Stimulated activated CD8-positive, alpha-beta memory T cell treated with anti-CD3 and anti-CD28 coated beads, Interleukin-4, amount 100 ng/mL, for 48 hours (primary cell): ENCODE measurements at places on chromosomes 13 and 19.

- DNase-seq: peak; percentile 46
These were observed 427 bp downstream of the ZNF160 start for GRCh38 chr19:53102756-53103233.

GRCh38 chr13:112696001-112696868, 6.4 kb downstream of the ATP11A start:
- no peak for DNase-seq

DNA sequence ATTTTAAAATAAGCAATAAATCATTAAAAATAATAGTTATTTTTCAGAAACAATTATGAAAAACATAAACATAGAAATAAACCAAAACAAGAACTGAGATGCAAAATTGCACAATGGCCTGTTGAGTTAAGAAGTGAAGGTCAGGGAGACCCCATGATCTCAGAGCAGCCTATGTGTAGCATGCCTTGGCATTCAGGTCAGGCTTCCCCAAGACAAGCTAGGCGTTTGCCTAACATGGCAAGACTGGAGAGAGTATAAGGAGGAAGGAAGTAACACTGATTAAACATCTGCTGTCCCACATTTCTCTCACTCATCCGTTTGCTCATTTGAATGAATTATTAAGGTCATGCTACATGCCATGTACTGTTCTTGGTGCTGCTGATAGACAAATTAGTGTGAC, 291.8 kb downstream of the TSHZ3 start:
- DNase-seq: no peak

DNA sequence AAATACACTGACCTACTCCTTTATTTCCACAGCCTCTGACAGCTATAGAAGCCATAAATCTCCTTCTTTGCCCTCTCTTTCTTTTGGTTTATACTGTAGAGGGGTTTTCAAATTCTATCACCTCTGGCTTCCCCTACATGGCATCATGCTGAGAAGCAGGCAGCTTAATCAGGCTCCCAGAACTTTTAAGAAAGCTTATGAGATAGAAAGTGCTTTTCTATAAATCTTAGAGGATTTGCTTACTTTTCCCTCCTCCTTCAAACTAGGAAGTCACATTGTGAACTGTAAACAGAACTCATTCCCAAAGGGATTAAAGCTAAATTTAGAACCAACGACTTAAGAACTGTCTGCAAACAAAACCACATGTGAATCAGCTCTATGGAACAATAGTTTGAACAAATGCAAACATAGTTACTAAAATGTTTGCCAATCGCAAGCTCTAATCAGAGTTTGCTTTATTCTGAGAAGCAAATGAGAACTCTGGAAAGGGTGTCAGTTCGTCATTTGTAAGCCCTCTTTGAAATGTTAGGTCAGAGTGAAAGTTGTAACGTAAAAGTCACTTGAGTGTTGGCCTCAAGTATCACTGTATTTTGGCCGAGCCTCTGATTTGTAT, 344.1 kb downstream of the RFC3 start:
- no peak for DNase-seq

DNA sequence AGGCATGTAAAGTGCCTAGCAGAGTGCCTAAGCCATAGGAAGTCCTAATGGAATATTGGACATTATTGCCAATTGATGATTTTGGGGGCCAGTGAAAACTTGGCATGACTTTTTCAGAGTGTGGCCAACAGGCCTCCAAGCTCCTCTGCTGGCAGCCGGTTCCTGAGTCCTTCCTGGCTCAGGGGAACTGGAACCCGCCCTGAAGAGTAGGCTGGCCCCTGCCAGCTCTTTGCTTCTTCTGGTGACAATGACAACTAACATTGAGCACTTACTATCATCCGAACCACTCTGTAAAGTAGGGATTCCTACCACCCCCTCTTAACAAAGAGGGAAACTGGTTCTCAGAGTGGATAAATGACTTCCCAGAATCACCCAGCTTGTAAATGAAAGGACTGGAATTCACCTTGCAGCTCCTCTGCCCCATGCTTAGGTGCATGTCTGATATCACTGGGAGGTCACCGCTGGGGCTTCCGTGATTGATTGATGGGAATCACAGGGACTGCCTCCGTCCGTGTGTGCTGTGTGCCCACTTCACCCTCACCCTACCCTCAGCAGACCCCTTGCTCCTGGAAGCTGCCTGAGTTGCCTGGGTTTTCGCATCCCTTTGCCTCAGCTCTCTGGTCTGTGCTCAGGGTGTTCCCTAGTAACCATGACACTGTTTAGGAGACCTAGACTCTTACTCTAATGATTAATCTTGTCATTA, 50.6 kb downstream of the TNFRSF19 start:
- no peak for DNase-seq

DNA sequence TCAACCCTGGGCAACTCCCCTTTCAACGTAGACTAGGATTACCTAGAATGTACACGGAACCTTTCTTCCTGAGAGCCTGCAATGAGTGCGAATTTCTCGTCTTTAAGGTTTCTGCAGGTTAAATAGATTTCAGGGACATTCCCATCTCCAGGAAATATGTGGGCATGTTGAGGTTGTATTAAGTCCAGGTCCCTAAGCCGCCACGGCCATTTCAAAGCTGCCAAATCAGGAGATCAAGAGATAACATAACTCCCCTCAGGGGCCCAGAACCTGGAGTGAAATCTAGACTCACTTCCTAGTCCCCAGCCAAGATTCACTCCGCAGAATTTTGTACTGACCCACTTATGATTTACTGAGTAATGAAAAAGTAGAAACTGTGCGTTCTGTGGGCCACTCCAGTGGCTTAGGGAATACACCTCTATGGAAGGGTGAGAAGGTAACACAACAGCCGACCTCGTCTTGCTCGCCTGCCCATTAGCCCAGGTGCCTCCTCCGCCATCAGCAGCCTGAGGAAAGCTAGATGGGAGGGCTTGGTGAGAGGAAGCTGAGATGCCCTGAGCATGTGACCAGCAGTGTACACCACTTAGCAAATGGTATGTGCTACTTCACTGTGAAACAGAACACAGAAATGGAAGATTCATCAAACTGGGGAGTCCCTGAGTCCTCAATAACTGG, 98.5 kb upstream of the SOX1 start:
- no peak for DNase-seq

DNA sequence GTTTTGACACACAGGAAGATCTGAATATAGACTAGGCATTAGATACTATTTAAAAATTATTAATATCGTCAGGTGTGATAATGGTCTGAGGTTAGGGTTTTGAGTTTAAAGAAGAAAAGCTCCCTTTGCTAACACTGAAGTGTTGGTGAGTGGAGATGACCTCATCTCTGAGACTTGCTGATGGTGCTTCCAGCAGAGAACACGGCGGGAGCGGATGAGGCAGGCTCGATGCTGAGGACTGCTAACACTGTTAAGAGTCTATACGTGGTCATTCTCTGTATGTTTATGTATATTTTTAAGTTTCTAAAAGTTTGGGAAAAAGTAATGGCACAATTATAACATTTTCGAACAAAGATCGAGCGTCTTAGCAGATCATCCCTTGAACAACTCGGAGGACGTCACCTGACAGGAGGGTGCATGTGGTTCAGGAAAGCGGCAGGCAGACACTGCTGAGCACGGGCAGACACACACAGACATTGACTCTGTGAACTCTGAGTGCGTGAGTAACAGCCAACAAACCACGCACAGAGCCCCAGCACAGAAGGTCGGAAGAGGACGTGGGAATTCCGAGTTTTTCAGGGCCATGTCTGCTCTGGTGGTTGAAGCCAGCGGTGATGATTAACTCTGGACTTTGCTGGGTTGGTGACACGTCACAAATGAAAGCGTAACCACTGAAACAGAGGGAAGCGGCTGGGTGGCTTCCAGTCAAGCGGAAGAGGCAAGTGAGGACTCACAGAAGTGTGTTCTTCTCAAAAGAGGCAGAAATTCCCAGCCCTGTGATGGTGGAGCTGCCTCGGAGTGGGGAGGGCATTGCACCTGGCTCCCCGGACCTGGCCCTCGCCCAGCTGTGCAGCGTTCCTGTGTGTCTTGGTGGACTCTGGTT, 91.9 kb upstream of the TEX29 start:
- no peak for DNase-seq

DNA sequence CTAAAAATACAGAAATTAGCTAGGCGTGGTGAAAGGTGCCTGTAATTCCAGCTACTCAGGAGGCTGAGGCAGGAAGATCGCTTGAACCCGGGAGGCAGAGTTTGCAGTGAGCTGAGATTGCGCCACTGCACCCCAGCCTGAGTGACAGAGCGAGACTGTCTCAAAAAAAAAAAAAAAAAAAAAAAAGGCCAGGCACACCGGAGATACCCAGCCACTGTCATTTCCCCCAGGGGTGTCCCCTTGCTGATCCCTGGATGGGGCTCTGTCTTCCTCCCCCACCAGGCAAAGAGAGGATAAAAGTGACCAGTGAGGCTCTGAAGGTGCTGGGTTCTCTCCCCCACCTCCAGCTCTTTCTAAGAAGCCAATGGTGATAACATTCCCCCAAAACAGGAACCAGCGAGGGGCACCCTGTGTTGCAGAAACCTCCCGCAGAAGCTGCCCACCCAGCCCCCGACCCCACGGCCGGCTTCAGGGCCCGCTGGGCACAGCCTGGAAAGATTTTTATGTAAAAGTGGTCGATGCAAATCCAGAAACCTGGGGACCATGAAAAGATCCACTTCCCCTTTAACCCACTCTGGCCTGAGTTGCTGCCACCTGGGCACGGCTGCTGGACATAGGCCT, 61.4 kb upstream of the KLF2 start:
- no peak for DNase-seq

- no peak for DNase-seq
These were observed 109.7 kb downstream of the NUFIP1 start for GRCh38 chr13:44879452-44880058.

GRCh38 chr13:46609726-46610125, 56.8 kb downstream of the LRCH1 start:
- no peak for DNase-seq

- peak; percentile 79 for DNase-seq
These were observed 1.5 kb downstream of the TCF3 start for GRCh38 chr19:1650650-1651567.
